ENCODE measurements at places on chromosomes 11 and 22.

GRCh38 chr22:38618682-38619081 lies 37.5 kb downstream of the FAM227A start:
- no peak for DNase-seq

DNA sequence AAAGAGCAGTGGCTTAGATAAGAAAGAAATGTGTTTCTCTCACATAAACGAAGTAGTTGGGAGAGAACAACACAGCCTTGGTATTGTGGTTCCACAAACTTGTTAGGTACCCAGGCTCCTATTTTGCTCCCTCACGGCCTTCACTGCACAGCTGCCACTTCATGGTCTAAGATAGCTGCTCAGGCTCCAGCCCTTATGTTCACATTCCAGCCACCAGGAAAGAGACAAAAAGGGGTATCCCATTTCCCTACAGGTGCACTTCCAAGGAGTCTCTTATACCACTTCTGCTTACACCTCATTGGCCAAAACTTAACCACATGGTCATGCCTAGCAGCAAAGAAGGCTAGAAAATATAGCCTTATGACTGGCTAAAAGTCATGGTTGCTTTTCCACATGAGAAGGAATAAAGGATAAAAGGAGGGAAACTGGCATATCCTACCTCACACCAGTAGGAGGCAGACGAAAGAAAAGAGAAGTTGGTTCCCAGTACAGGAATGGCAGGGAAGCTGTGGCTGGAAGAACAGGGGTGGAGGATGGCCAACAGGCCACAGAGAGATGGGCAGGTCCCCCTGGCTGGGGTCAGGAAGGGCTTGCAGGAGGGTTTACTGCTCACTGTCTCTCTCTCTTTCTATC lies 5.4 kb upstream of the HDHD5 start:
- DNase-seq: no peak

GRCh38 chr11:84962018-84962417 lies 665.1 kb downstream of the DLG2 start:
- DNase-seq: no peak

GRCh38 chr22:29541845-29542244 lies 11.7 kb downstream of the THOC5 start:
- no peak for DNase-seq

- peak; percentile 74 for DNase-seq
Observed at GRCh38 chr11:36352922-36353321, 56.8 kb downstream of the PRR5L start.

GRCh38 chr22:37985050-37985585 lies 763 bp upstream of the SOX10 start:
- DNase-seq: no peak

DNA sequence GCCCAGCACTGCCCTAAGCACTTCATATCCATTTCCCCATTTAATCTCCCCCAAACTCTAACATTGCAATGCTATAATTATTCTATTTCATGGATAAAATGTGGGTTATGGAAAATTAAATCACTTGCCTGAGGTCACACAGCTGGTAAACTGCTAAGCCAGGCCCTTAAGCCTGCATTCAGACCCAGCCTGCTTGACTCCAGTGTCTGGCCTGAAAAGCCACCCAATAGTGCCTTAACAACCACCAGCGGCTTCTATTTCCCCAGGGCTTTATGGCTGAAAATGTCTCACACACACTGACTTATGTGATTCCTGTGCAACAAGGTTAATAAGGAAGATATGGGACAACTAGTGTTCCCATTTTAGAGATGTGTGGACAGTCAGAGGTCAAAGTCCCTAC lies 178.5 kb upstream of the SNX19 start:
- no peak for DNase-seq

DNA sequence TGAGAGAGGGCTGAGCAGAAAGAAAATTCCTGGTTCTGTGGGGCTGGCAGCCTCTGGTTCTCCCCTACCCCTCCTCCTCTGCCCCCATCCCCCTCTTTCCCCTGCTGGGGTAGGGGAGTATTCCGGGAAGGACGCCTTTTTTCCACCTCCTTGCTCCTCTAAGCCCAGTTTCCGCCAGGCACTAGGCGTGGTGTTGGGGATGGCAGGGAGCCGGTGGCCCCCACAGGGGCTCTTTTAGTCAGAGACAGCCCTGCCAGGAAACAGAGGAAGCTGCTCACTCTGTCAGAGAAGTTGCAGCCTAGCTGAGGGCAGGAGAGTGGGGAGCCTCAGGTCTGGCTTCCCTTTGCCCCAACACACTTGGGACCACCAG lies 15.6 kb upstream of the ARHGEF17 start:
- no peak for DNase-seq

GRCh38 chr22:50209893-50210292 lies 9.1 kb downstream of the SELENOO start:
- peak; percentile 69 for DNase-seq

GRCh38 chr22:32623943-32624342 lies 149.3 kb downstream of the FBXO7 start:
- DNase-seq: no peak

GRCh38 chr11:121449123-121449522 lies 3.0 kb upstream of the SORL1 start:
- no peak for DNase-seq

- DNase-seq: no peak
Observed at GRCh38 chr11:35418282-35419183, 825 bp downstream of the SLC1A2 start.

- DNase-seq: no peak
Observed at GRCh38 chr11:95262994-95263765, 32.2 kb upstream of the SESN3 start.

GRCh38 chr11:73402834-73403185 lies 26.6 kb downstream of the RELT start:
- no peak for DNase-seq

All from CD4-positive, alpha-beta T cell treated with Interleukin-15 for 1 hour (primary cell).